ENCODE measurements at places on chromosomes 11 and 22.

DNA sequence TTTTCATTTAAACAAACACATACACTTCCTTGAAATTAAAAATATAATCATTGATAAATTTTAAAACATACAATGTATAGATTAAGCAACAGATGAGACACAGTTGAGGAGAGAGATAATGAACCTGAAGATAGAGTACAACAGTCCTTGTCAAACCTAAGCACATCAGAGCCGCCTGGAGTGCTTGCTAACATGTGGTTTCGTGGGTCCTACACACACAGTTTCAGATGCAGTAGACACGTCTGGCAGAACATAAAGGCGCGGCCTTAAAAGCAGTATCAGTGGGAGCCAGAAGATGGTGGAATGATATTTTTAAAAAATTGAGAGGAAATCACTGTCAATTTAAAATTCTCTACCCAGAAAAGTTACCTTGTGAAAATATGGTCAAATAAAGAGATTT lies 134.4 kb downstream of the MPPED1 start:
- DNase-seq: no peak

DNA sequence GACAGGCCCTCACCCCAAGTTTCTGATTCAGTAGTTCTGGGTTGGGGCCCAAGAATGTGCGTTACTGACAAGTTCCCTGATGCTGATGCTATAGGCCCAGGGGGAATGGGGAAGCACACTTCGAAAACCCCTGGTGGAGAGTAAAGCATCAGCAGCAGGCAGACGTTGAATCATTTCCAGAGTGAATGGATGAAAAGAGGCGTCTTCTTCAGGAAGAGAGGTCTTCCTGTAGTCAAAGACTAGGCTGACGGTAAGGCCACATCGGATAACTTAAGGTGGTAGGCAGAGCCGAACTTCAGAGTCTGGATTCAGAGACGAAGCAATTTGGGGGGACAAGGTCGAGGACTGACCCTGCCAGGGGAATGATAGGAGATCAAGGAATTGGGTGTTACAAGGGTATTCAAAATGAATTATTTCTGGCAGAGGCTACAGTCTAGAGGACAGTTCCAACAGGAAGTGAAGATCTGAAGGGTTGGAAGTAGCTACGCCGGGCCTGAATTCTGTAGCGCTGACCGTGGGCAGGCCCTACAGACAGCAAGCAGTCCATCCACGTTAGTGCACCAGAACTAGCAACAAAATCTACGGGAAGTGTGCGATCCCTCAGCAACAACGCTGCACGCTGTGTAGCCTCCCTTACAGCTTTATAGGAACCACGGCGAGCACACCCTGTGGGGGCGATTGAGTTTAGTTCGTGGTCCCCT lies 862 bp upstream of the CENATAC start:
- DNase-seq: no peak

- DNase-seq: no peak
Observed at GRCh38 chr22:17566776-17567175, 3.5 kb downstream of the SLC25A18 start.

DNA sequence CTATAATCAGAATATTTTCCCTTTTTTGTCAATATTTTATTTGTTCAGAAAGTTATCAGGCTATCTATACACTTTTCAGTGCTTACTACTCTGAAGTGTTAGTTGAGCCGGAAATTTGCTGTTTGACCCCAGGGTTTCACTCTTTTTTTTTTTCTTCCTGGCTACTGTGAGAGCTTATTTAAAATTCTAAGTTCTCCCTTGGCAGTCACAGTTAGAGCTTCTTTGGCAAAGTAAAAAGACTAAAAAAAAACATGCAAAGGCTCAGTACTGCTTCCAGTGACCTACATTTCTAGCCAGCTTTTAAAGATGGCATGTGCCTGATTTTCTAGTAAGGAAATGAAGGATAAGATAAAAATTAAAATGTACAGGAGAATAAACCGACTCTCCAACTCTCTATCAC lies 48.4 kb downstream of the ELP4 start:
- peak; percentile 23 for DNase-seq

DNA sequence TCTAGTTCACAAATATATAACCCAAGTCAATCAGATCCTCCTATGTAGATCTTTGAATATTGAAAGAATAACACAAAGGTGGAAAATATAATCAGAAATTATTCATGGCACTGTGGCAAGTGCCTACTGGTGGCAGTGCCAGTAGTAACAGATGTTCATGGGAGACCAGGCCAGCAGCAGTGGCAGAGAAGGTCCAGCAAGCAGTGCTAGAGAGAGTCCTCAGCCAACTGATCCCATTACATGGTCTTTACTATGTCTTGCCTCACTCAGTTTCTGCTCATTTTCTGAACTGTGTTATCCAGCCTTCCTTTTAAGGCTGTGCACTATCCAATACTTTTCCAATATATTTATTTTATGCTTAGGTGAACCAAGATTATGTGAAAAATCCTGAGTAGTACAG lies 124.9 kb downstream of the MRTFA start:
- no peak for DNase-seq

- no peak for DNase-seq
Observed at GRCh38 chr11:1228101-1228821, 5.4 kb downstream of the MUC5B start.

DNA sequence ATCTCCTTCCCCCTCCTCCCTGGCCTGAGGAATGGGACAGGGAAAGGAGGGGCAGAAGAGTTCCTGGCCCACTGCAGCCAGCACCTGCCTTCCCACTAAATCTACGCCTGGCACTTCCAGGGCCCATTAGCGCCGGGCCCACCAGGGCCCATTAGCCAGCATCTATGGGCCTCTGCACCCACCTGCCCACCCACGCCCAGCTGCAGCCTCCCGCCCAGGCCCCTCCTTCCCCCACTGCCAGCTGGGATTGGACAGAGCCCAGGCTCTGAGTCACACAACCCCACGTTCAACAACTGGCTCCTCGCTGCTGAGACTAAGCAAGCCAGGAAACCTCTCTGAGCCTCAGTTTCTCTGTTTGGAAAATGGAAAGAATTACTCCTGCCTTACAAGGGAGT lies 48.7 kb downstream of the CYTH4 start:
- DNase-seq: no peak

GRCh38 chr22:21663738-21664137 lies 2.1 kb upstream of the PPIL2 start:
- DNase-seq: no peak

- no peak for DNase-seq
Observed at GRCh38 chr11:75548595-75549272, 13.3 kb upstream of the SERPINH1 start.

GRCh38 chr11:104051778-104052177 lies 15.3 kb downstream of the DDI1 start:
- DNase-seq: no peak

GRCh38 chr11:13207270-13207664 lies 70.3 kb upstream of the BMAL1 start:
- no peak for DNase-seq

DNA sequence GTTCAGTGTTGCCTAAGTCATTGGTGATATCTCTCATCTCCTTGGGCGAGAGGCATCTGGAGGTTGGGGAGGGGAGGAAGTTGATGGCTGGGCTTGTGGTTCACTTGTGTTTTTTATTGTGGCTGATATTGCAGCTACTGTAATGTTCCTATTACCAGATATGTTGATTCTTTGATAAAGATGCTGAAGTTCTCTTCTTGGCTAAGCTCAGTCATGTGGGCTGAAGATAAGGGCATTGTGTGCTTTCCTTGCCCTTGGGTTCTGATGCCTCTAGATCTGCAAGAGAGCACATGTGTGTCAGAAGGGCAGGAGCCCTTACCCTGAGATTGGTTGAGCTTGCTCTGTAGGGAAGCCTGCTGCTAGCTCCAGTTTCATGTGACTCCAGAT lies 12.0 kb downstream of the STX3 start:
- no peak for DNase-seq

DNA sequence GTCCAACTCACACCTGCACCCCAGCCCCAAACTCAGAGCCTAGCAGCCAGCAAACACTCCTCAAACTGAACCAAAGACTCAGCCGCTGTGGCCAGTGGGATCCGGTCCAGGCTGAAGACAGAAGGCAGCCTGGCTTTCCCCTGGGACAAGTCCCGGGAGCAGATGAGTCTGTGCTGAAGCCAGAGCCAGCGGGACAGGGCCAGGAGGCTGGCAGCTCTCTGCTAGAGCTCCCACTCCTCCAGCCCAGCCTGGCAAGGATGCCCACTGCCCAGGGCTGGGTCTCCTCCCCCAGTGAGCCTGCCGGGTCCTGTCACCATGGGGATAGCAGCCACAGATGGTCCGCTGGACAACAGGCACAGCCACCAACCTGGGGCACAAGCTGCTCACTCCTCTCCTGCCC lies 42.9 kb upstream of the PRR5 start:
- DNase-seq: no peak

DNA sequence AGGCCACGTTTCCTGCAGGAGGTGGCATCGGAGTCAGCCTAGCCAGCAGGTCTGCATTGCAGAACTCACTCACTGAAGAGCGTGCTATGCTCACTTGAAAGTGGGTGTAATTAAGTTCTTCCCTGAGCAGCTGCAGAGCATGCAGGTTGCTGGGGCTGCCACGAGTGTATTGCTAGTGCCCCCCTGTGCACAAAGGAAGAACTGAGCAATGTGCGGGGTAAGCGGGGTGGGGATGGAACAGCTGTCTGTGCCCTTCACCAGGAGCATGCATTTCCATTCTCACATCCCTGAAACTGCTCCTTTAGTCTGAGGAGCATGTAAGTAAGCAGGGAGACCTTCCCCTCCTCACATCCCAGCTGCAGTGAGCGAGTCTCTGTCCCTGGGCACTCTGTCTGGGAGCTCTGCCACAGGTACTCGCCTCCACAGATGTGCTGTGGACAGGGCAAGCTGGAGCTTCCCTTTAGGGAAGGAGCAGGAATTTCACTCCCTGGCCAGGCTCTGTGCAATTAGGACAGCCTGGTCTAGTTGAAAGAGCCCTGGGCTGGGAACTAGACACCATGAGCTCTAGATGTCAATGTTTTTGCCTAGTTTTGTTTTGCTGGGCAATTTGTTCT lies 1031.8 kb downstream of the NTM start:
- DNase-seq: no peak

- no peak for DNase-seq
Observed at GRCh38 chr11:115924744-115925567, 420.7 kb upstream of the CADM1 start.

DNA sequence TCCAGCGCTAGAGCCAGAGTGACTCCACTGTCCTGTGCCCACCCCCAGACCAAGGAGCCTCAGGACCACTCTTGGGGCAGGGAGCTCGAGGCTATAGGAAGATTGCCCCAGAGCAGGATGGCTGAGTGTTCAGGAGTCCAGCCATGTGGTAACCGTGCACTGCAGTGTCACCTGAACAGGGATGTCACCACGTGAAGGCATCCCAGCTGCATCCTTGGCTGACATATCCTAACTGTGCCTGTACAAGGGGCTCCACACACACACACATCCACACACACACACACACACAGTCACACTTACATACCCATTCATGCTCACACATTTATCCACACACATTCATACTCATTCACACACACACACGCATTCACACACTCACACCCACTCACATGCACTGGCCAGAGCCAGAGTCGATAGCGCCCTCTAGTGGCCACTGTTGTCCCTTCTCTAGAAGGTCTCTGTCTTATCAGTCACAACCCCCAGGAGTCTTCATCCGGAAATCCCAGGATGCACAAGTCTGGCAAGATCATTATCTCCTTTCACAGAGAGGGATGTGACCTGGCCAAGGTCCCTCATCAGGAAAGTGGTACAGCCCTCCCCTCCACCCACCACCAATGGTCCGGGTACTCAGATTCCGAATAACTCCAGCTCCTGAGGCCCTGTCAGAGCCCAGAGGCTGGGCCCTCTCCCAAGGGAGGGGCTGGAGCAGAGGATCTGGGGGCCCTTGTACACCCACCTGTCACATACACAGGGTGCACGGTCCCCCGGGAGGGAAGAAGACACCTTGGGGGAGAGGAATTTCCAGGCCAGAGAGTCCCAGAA lies 55.1 kb downstream of the IGLL5 start:
- no peak for DNase-seq

GRCh38 chr11:116731097-116731761 lies 41.6 kb downstream of the BUD13 start:
- no peak for DNase-seq

GRCh38 chr11:62432695-62433094 lies 13.9 kb downstream of the SCGB1A1 start:
- DNase-seq: no peak

DNA sequence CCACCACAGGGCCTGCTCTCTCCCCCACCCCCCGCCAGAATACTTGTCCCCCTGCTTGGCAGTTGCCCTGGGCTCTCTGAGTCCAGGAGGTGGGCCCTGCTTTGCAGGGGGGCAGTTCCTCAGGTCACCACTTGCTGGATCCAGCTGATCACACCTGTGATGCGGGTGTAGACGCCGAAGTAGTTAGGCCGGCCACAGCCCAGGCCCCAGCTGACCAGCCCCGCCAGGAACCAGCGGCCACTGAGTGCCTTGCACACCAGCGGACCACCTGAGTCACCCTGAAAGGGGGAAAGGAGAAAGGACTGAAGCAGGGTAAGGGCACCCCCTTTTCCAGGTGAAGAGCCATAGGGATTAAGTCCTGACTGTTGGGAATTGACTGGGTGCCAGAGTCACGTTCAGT lies 14.4 kb downstream of the KCTD17 start:
- DNase-seq: no peak

DNA sequence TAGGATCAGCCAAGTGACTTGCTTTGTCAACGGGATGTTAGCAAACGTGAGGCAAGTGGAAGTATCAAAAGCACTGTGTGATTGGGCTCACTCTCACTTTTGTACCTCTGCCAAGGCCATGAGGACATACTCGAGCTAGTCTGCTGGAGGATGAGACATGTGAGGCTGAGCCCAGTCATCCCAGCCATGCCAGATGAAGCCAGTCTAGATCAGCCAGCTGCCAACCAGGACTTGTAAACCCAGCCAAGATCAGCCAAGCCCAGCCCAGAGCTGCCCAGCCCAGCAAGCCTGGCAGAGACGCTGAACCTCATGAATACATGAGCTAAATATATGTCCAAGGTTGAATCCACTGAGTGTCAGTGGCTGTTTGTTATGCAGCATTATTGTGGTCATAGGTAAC lies 369.7 kb downstream of the MN1 start:
- no peak for DNase-seq

- DNase-seq: no peak
Observed at GRCh38 chr22:34055525-34056200, 135.4 kb upstream of the LARGE1 start.

GRCh38 chr22:19645391-19645790 lies 68.9 kb upstream of the SEPTIN5 start:
- no peak for DNase-seq

- no peak for DNase-seq
Observed at GRCh38 chr11:11898648-11899047, 56.9 kb downstream of the USP47 start.

- no peak for DNase-seq
Observed at GRCh38 chr22:38449776-38450175, 5.2 kb downstream of the KCNJ4 start.

- no peak for DNase-seq
Observed at GRCh38 chr22:37211075-37211865, 1.0 kb downstream of the SSTR3 start.

- DNase-seq: no peak
Observed at GRCh38 chr11:34182921-34183685, 77.7 kb downstream of the NAT10 start.

- DNase-seq: no peak
Observed at GRCh38 chr22:24730864-24731263, 43.7 kb downstream of the PIWIL3 start.

GRCh38 chr11:71240865-71241691 lies 11.3 kb downstream of the SHANK2 start:
- peak; percentile 84 for DNase-seq

All from right lung (tissue), 10 donors.